LHCN-M2 (cell line): ENCODE measurements at places on chromosomes 7 and 10.

DNA sequence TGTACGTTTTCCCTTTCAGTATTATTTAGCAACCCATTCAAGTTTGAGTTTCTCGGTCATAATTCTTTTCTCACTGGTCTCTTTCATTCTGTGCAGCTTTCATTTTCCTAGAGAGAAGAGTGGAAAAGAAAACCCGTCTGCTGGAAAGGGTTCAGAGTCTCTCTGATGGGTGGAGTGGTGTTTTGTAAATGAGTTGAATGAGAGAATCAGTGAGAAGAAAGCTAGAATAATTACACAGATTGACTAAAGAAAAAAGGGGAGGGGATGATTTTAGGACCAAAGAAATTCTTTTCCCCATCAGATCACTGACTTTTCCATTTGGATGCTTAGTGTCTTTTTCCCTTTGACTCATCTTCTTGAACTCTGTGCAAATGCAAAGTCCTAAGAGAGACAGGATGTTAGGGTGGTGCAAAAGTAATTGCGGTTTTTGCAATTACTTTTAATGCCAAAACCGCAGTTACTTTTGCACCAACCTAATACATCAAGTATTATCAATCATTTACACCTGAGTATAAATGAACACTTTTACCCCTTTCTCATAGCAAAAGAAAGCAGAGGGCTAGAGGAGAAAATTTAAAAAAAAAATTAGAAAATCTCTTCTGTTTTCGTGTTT, 242.1 kb upstream of the SP4 start:
- DNase-seq, result no peak

- peak; percentile 41 for DNase-seq
Measured at GRCh38 chr7:17939606-17940301, 540 bp downstream of the SNX13 start.

DNA sequence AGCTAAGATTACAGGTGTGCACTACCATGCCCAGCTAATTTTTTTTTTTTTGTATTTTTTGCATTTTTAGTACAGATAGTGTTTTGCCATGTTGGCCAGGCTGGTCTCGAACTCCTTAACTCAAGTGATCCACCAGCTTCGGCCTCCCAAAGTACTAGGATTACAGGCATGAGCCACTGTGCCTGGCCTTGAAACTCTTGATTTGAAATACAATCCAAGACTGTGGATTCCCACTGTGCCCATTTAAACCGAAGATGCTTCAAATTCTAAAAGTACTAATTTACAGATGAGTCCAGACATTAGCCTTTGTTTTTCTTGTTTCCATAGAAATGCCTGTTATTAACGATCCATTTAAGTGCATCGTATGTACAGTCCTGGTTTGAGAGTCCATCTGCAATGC, 130.9 kb downstream of the CACNA2D1 start:
- DNase-seq, result no peak

- DNase-seq, result no peak
Measured at GRCh38 chr7:44223362-44224079, 22.7 kb downstream of the YKT6 start.

- no peak for DNase-seq
Measured at GRCh38 chr7:130854481-130854880, 120.5 kb upstream of the KLF14 start.

DNA sequence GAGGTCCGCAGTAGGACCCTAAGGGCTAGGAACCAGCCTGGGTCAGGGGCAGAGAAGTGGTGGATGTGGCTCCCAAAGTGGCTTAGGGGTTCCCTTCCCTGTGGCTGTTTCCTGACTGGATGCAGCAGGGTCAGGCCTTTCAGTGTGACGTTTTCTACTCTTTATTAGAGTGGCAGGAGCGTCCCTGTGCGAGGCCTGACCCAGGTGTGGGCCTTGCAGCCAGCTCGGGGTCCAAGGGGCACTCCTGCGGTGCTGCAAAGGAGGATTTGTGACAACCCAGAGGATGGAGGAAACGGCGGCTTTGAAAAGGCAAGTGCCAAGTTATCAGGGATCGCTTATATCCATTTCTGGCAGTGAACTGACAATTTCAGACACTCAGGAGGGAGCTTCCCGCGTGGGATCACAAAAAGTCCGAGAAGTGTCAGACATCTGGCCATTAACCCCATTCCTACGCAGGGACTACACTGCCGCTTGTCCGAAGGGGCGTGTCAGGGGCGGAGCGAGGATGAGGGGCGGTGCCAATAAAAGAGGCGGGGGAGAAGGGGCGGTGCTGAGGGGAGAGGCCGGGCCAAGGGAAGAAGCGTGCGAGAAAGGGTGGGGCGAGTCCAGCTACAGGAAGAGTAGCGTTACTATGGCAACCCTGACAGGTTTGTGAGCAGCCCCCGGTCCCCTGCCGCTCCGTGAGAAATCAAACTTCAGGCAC, 98.8 kb upstream of the ZNF722 start:
- DNase-seq, result no peak

DNA sequence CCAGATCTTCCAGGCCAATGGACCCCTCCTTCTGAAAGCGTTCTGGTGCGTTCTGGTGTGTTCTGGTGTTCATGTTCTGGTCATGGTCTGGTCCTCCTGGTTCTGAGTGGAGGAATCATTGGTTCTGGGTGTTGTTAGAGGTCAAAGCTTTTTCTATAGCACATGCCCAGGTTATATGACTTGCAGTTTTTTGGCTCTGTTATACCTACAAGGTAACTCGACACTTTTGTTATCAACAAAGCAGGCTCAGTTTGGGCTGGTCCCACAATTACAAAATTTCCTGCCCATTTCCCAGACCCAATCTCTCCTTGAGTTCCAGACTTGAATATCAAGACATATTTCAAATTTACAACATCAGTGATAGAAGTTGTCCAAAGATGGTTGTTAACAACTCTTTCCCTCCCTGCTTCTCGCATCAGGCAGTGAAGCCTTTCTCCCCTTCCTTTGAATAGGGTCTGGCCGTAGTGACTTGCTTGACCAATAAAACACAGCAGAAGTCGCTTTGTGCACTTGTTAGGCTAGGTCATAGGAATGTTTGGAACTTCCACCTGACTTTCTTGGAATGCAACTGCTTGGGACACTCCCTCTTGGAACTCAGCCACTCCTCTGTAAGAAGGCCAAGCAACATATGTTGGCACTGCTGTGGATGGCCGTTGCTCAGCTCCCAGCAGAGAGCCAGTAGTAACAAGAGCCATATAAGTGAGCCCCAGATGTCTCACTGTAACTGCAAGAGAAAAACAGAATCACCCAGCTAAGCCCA, 83.1 kb upstream of the STEAP1B start:
- peak; percentile 80 for DNase-seq

- no peak for DNase-seq
Measured at GRCh38 chr10:73859428-73859783, 14.9 kb downstream of the CAMK2G start.

DNA sequence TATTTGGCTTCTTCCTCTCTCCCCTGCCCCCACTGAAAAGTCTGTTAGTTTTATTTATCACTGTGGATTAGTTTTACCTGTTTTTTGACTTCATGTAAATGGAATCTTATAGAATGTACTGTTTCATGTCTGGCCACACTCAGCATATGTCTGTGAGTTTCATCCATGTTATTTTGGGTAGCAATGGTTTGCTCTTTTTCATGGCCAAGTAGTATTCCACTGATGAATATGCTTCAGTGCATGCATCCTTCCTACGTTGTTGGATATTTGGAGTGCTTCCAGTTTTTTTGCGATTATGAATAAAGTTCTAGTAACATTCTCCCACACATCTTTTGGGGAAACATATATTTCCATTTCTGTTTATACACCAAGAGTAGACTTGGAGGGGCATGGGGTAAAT, 19.1 kb downstream of the TCF7L2 start:
- DNase-seq, result no peak

- DNase-seq, result peak; percentile 90
Measured at GRCh38 chr10:792792-793100, 103.3 kb upstream of the DIP2C start.

DNA sequence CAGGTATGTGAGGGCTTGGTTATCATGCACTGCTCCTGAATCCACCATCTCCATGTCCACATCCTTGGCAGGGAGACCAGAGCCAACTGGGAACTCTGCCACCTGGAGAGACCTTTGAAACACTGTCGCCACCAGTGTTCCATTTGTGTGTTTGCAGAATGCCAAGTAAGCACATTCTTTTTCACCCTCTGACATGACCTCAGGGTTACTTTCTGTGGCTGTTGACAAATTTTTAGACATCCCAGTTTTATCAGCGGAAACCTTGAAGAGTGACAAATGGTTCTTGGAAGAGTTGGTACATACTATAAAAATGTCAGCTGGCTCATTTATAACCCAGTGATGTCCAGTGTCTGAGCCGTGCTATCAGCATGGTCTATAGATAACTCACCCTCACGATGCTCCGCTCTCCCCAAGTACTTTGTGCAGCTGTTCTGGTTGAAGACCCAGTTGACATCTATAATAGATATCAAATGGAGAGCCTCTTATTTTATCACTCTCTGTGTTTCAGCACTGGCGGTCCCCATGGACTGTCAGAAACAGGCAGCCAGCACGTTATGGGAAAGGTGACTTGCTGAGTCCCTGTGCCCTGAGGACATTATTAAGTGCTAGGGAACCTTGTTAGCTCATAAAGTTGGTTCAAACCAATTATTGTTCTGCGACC, 563.1 kb upstream of the GALNT17 start:
- DNase-seq, result no peak

DNA sequence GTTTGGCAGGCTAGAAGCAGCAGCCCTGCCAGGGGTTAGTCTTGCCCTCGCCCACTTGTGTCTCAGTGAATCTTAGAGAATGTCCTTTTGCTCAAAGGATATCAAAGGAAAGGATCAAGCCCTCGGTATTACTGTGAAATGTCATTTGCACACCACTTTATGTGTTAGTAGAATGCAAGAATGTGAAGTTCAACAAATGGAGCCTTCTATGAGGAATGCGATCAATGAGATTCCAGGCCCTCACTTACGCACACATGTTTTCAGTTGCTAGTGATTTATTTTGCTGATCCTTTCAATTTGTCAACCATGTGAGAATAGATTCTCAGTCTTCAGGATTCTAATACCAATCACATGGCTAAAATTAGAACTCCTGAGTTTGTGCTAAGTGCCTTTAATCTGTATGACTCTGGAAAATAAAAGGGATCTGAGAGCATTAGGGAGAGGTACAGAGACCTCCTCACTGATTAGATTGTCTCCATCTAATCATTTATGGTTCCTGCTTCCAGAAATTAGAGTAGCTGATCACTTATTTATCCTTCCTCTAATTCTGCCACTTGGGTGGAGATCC, 123.0 kb upstream of the SP4 start:
- no peak for DNase-seq

DNA sequence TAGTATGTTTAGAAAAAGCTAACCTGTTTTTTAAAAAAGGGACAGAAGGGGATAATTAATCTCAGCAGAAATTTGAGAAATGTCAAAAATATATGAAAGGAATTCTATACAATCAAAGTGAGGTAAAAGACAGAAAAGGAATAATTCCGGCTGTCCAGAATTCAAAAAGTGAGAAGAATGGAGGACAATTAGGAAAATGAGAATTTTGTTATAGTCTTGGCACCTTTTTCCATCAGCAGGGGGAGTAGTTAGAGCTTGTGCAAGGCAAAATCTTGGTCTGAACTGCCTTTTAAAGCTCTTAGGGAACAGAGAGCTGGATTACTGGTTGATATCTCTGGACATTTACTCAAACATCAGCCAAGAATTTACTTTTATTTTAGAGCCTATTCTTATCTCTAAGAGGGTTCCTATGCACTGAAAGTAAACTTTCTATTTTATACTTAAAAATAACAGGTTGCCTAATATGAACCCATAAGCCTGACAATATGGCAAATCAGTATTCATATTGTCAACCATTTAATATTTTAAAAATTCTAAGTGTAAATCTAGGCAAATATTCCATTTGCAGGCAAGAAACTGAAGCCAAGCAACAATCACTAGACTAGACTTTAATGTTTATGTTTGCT, 185.6 kb downstream of the ANK3 start:
- peak; percentile 37 for DNase-seq

DNA sequence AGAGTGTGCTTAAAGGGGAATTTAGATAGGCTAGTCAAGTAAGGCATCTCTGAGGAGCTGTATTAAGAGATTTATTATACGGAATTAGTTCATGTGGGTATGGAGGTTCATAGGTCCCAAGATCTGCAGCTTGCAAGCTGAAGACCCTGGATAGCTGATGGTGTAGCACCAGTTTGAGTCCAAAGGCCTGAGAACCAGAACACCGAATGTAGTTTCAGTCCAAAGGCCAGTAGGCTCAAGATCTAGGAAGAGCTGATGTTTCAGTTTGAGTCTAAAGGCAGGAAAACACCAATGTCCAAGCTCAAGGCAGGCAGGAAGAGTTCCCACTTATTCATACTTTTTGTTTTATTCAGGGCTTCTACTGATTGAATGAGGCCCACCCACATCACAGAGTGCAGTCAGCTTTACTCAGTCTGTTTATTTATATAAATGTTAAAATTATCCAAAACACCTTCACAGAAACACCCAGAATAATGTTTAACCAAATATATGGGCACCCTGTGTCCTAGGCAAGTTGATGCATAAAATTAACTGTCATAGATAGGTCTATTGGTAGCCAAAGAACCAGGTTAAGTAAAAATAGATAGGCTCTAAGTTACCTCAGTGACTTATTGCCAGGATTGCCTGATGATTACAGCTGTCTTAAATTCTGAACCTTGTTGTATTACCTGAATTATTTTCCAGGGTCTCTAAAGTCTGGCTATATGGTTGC, 83.5 kb downstream of the MAPK8 start:
- no peak for DNase-seq

DNA sequence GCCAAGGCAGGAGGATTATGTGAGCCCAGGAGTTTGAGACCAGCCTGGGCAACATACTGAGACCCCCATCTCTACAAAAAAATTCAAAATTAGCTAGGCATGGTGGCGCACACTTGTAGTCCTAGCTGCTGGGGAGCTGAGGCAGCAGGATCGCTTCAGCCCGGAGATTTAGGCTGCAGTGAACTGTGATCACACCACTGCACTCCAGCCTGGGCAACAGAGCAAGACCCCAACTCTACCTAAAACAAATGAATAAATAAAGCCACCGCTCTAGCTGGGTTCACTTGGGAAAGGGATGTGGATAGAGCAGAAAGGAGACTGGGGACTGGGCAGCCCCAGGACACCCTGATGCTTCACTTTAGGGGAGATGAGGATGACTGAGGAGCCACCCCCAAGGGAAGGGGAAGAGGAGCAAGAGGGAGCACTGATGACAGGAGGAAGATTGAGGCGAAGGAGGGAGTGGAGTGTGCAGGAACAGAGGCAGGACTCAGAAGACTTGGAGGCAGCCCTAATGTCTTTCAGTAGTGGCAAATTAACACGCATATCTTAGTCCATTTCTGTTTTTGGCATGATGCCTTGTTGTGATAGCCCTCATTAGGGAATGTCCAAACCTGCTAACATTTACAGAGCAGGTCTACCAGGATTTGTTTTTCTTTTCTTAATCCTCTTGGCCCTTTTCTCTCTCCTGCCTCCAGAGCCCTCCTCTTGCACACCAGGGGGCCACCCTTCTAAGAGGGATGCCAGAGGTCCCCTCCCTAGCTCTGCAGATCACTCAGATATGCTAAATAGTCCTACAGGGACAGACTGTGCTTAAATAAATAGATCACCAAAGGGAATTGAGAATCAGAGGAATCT, 88.3 kb downstream of the C10orf105 start:
- DNase-seq, result no peak
